Fibroblast of the conjunctiva (primary cell): ENCODE measurements at places on chromosomes 2 and 18.

- peak; percentile 28 for DNase-seq
These were observed 39.1 kb downstream of the FN1 start for GRCh38 chr2:215396595-215397313.

GRCh38 chr2:101718993-101719571 is 21.6 kb downstream of the MAP4K4 start:
- DNase-seq = no peak

- DNase-seq = peak; percentile 32
These were observed 766.4 kb upstream of the ID2 start for GRCh38 chr2:7915302-7916091.

GRCh38 chr2:43074592-43075053 is 151.8 kb downstream of the ZFP36L2 start:
- no peak for DNase-seq

DNA sequence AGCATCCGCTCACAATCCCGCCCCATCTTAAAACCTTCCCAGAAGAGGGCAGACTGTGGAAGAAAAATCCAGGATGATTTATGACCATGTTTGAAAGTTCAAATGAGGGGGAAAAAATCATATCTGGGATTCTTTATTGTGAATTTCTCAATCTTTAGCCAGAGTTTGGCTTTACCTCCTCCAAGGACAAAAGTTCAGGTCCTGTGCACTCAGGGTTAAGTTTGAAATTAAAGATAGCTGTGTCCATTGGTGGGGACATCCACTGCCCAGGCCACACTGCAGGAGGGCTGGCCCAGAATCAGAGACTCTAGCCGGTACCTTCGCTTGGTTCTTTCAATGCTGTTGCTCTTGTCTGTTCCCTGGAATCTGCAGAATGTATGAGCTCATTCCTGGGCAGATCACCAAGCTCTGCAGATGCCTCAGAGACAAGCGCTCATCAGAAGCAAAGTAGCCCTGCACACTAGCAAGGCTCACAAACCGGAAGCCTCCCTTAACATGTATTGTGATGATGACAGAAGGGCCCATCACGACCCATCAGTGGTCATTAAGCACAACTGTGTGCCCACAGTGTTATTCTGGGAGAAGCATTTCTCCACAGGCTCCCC is 375.3 kb upstream of the KLHL29 start:
- DNase-seq = peak; percentile 30

DNA sequence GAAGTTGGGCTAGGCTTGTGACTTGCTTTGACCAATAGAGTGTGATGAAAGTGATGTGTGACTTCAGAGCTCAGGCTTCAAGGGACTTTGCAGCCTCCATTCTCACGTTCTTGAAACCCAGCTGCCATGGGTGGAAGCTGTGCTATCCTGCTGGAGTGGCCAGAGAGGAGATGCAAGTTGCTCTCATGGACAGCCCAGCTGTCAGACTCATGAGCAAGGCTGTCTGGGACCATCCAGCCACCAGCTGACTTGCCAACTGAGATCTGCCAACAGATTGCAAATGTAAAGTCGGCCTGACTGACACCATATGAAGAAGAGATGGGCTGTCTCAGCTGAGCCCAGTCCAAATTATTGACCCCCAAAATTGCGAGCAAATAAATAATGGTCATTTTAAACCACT is 226.4 kb upstream of the CXCR4 start:
- DNase-seq = no peak

GRCh38 chr2:42142547-42143184 is 26.5 kb upstream of the EML4 start:
- DNase-seq = no peak

DNA sequence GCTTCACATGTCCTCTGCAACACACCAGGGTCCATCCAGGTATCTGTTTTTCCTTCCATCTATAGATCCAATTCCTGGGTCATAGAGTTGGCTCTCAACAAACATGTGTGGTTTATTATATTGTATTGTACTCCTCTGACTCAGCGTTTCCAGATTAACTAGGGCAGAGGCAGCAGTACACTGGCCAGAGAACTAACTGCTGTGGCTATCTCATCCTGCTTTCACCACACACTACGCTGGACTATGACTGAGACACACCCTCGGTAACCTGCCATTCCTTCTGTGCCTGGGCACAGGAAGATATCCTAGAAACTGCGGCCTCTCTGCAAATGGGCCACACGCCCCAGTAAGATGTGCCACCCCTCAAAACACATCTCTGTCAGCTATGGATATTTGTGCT is 159.8 kb upstream of the STK17B start:
- peak; percentile 80 for DNase-seq

- no peak for DNase-seq
These were observed 18.0 kb downstream of the FBXO41 start for GRCh38 chr2:73266061-73266901.

GRCh38 chr2:218446547-218446946 is 27.6 kb downstream of the VIL1 start:
- DNase-seq = no peak

DNA sequence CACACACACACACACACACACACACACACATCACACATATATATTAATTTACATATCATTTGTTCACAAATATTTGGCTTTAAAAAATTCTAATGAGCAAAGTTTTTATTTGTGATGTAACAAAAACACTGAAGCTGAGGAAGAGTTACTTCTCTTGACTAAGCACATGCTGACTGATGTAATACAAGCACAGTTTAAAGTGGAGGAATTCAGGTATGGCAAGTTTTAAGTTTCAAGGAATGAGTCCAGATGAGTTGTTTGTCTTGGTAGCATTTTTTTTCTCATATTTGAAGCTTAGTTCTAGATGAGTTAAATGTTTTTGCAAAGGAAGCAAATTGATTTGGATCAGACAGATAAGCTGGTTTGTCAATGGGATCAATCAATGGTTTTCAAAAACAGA is 20.2 kb upstream of the CALCRL start:
- no peak for DNase-seq

DNA sequence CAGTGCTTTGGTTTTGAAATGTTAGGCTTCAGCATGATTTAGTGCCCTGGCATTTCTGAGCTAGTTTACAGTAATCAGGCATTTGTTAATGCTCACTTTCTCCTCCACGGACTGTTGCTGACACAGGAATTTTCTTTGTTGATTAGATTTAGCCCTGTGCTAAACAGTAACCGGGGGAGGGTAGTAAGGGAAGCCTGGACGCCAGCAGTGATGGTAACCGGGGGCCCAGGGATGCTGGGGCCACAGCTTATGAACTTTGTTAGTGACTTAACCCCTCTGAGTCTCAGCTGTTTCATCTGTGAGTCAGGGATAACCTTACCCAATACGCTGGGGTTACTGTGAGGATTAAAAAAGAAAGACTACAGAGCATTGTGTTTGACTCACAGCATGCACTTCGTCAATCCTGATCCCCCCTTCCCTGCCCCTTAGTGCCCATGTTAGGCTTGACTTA is 33.5 kb downstream of the KLHL29 start:
- DNase-seq = peak; percentile 37

- DNase-seq = no peak
These were observed 348.1 kb downstream of the TGIF1 start for GRCh38 chr18:3798032-3798431.

- no peak for DNase-seq
These were observed 86.1 kb upstream of the ZCCHC2 start for GRCh38 chr18:62436636-62437234.

DNA sequence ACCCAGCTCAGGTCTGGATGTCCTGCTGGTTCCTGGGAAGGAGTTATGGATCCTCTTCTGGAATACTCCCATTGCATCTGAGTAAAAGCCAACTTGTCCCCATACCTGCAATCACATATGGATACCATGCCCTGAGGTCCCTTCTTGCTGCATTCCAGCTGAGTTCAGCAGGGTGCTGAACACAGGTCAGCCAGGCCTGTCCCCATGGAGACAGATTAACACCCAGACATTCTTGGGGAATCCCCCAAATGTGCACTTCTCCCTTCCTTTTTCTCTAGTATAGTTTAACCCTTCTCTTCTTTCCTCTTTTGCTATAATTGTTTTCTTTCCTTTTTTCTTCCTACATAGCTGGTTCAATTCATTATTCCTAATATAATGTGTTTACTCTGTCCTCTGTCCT is 799.6 kb upstream of the HS6ST1 start:
- DNase-seq = no peak

- no peak for DNase-seq
These were observed 95.1 kb downstream of the FIGN start for GRCh38 chr2:163640542-163641193.

GRCh38 chr2:12649602-12650400 is 66.9 kb upstream of the TRIB2 start:
- no peak for DNase-seq

GRCh38 chr2:116510117-116510671 is 1304.3 kb upstream of the DDX18 start:
- DNase-seq = no peak

GRCh38 chr18:75691483-75691882 is 264.0 kb upstream of the SMIM21 start:
- DNase-seq = no peak

GRCh38 chr2:146776596-146776995 is 1068.2 kb upstream of the ACVR2A start:
- DNase-seq = no peak

GRCh38 chr18:4125627-4126230 is 329.4 kb downstream of the DLGAP1 start:
- no peak for DNase-seq

GRCh38 chr2:68317971-68318913 is 1.5 kb downstream of the CNRIP1 start:
- no peak for DNase-seq

DNA sequence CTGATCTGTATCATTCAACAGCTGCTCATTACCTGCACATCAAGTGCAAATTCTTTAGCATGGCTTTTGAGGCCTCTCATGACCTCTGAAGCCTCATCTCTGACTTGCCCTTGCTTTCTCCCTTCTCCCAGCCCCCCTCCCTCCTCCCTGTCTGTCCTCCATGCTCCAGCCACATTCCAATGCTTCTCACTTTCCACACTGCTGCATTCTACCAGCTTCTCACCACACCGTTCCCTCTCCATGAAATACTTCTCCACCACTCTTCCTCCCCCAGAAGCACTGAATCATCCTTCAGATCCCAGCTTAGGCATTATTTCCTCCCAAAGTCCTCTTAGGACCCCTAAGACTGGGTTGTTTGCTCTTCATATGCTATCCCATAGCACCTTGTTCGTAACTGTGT is 26.9 kb downstream of the GCG start:
- DNase-seq = no peak

DNA sequence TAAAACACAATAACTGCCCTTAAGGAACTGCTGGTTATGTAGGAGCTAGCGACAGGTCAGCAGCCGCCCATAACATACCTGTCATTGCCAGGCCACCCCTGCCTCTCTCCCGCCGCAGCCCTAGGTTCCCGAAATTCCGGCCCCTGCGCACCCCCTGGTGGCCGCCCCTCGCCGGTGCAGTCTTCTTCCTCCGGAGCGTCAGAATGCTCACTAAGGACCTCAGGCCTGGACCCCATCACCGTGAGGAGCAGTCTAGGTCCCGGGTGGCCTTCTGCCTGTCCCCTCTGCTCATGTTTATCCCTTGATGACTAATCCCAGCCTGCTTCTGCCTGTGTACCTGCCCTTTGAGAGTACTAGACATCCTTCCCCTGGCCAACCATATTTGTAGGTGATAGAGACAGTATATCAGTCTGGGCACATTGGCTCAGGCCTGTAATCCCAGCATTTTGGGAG is 115.7 kb upstream of the SLC1A4 start:
- no peak for DNase-seq

- no peak for DNase-seq
These were observed 105.1 kb downstream of the USP40 start for GRCh38 chr2:233461481-233461891.

DNA sequence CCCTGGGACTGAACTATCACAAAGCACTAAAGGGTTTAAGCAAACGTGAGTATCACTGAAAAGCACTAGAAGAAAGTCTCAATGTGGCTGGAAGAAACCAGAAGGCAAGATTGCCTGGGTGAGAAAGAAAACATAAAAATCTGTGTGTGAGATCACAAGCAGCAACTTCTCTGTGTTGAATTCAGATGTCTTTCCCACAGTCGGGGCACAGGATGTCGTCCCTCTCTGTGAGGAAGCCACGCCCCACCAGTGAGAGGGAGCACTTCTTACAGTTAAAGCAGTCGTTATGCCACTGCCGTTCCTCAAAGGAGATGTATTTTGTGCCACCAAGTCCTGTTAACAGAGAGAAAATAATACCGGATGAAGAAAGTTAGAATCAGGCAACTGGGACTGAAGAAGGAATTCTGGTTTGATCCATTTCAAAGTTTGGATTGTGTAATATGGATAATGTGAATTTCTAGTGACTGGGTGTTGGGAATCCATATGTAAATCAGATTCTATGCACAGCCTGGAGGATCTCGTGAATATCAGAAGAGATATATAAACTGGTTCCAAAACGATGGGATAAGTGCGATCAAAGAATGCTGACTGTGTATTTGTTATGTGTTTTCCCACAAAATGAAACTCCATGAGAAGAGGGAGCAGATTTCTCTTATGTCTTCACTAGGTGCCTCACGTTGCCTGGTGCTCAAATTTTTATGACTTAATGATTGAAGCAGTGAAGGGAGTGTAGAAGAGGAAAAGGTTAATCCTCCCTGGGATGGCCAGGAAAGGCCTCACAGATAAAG is 24.0 kb downstream of the C2orf49 start:
- DNase-seq = no peak

DNA sequence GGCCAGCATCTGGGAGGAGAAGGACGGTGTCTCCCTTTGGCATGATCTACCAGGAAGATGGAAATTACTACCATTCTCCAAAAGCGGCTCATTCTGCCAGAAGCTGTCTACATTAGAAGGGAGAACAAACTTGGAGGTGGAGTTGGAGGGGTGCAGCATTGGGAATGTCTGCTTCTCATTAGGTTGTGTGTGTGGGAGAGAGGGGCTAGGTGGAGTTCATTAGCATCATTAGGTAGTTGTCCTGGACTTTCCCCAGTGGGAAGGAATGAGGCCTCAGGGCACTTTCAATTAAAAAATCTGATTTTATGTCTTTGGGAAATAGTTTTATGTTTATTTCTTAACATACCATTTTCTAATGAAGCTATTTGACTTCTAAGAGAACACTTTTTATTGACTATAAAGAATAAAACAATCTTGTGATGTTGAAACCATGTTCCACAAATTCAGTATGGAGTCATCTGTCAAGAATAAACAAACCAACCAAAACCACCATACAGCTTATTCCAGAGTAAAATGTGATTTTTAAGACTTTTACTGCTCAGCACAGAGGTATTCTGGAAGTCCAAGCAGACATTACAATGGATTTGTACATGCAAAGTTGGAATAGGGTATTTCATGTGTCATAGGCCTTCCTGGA is 60.6 kb downstream of the VAPA start:
- DNase-seq = no peak

DNA sequence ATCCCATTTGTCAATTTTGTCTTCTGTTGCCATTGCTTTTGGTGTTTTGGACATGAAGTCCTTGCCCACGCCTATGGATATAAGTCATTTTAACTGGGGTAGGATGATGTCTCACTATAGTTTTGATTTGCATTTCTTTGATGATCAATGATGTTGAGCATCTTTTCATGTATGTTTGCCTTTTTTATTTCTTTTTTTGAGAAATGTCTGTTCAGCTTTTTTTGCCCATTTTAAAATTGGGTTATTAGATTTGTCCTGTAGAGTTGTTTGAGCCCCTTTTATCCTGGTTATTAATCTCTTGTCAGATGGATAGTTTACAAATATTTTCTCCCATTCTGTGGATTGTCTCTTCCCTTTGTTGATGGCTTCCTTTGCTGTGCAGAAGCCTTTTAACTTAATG is 75.3 kb downstream of the COMMD1 start:
- DNase-seq = no peak

GRCh38 chr2:218290316-218291261 is 1.7 kb downstream of the TMBIM1 start:
- DNase-seq = no peak

GRCh38 chr2:231170055-231170454 is 28.4 kb upstream of the ARMC9 start:
- peak; percentile 87 for DNase-seq

- no peak for DNase-seq
These were observed 440.4 kb downstream of the CCDC85A start for GRCh38 chr2:56624181-56624580.
